ENCODE measurements at places on chromosomes 7 and 10.
A peak's percentile ranks its signal among the peaks of the same experiment; 100 is the strongest.

DNA sequence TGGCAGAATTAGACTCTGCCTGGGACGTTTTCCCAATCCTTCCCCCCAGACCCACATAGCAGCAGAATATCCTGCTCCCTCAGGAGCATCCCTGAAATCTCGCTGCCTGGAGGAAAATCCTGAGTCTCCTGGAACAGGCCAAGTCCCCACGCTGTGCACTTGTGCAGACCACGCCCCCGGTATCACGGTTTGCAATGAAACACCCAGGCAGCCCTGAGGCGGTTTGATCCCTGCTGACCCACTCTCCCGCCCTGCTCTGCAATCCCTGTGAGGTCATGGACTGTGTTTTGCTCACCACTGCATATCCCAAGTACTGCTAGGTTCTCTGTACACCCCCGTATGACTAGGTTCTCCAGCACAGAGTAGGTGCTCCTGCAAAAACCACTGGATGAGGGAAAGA, 411.8 kb upstream of the MGMT start:
- DNase-seq: no peak

DNA sequence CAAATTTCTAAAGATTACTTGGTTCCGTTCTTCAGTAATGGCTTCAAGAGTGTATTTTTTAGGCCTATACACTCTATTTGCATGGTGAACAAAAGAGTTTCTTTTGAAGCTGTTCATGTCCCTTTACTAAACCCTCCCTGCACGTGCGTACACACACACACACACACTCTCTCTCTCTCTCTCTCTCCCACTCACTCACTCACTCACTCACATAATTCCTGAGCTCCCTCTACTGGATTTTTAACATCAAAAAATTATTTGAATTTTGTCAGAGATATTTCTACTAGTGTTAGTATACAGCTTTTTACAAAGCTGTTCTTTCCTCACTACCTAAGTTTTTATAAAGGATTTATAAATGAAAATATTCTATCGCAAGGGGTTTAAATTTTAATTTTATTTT, 85.9 kb downstream of the UBE3C start:
- no peak for DNase-seq

- no peak for DNase-seq
Observed at GRCh38 chr7:92868683-92869293, 32.4 kb upstream of the CDK6 start.

GRCh38 chr10:77341055-77341454, 296.6 kb downstream of the KCNMA1 start:
- DNase-seq: no peak

GRCh38 chr10:122504610-122504950, 43.2 kb downstream of the HTRA1 start:
- DNase-seq: peak; percentile 80

All from amniotic stem cell (primary cell).